NCI-H510A (cell line): ENCODE measurements at places on chromosomes 16 and 17.

DNA sequence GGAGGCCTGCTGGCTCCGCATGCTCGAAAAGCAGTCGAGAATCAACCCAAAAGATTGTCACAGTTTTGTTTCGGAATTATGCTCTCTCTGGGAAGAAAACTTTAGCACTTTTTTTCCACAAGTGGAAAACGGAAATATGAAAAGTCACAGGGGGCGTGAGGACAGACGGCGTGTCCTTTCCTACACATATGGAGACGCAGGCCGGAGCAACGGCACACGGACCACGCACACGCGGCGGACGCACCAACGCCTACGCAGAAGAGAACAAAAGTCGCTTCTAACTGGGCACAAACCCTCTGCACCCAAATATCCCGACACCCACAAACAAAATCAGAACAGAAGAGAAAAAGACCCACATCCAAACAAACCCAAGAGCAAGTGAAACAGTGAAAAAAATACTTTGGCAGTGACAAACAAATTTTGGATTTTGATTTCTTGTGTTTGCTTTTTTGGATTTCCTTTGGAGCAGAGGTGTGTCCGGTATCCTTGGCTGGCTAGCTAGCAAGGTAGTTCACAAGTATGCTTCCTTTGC, 9.3 kb upstream of the PABPN1L start:
- DNase-seq: no peak

DNA sequence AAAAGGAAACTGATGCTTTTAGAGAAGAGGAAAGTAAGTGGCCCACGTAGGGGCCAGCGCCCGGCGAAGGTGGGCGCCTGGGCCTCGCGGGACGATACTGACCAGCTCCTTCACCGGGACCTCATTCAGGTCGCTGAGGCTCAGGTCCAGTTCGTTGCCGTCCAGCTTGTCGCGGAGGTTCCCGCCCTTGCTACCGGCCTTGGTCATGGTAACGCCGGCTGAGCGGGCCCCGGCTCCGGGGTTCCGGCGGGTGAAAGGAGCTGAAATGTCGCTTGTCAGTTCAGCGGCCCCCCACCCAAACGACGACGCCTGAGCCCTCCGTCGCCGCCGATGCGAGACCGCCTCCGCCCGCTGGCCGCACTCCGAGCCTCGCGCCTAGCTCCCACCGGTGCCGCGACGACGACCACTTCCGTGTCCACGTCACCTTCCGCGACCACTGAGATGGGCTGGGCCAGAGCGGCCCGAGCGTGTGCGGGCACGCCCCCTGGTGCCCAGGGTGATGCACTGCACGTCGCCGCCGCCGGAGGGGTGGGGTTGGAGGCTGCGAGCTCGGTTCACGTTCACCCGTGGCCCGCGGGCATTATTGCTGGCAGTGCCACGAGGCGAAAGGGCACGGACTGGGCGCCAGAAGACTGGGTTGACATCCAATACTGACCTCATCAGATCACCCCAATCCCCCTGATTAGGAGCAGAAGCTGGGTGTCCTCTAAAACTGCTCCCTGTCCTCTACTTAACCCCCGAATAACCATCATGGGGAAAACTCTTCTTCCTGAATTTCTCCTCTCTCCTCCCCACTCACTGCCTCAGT, at the start of gene LRRC59:
TSS of gene LRRC59 (minus strand) at position 413 of the 808 bp plus-strand sequence. CDS start at position 207, 206 bp downstream.
- DNase-seq: peak; percentile 76

DNA sequence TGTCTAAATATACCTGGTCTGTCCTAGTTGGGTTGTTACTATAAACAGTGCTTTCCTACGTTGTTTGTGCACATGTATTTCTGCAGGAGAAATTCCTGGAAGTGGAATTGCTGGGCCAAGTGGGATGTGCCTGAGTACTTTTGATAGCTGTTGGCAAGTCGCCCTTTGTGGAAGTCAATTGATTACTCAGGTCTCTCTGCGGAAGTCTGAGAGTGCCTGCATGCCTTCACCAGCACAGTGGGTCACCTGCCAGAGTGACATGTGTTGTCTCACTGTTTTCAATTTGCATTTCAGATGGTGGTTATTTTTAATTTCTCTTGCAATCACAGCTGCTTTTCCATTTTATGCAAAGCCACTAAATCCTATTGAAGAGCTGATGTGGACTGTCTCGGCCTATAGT, 2.3 kb upstream of the MVD start:
- DNase-seq: no peak

DNA sequence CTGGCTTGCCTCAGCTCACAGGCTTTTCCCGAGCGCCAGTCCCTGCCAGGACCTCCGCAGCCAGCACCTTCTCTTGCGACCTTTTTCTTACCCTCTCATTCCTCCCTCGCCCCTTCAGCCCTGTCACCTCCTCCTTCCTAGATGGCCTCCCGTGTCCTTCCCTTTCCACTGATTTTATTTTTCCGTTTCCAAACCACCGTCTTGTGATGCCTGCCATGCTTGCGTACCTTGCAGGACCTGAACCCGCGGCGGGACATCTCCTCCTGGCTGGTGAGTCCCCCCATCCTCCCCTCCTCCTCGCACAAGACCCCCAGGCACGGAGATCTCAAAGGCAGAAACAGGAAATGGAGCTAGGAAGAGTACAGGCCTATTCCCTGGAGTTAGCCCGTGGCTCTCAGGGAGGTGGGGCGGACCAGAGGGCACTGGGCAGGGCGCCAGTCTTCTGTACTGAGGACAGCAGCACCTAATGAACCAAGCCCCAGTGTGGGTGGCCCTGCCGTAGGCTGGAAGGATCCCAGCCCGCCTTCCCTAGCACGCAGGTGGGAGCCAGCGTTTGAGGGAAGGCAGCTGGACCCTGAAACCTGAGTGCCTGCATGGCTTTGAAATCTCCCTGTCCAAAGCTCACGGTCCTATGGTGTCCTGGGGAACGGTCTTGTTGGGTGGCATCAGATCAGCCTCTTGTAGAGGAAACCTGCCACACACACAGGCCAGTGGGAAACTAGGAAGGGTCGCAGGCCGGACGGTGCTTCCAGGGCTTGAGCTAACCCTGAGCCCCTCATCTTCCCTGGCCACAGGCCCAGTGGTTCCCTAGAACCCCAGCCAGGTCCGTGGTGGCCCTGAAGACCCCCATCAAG, 612 bp downstream of the CISD3 start:
- DNase-seq: peak; percentile 49

DNA sequence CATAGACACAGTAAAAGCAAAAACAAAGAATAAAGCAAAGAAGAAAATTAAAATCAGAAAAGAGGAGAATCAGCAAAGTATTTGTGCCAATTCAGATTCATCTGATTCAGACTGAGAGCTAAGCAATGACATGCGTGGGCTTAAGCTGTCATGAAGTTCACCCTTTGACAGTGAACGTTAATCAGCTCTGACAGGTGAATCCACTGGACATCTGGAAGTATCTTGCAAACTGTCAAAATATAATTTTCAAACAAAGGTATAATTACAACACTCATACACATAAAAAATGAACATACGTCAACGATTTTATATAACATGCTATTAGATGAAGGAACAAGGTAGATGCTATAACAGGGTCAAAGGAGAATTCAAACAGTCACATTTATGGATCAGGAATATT, 596.3 kb upstream of the SALL1 start:
- no peak for DNase-seq

GRCh38 chr17:3894911-3895343, 2.1 kb upstream of the CAMKK1 start:
- DNase-seq: no peak

GRCh38 chr16:66414891-66415290, 12.2 kb upstream of the BEAN1 start:
- no peak for DNase-seq

- no peak for DNase-seq
Observed at GRCh38 chr17:73365301-73365874, 53.6 kb upstream of the CDC42EP4 start.

GRCh38 chr16:8862309-8863130, 6.3 kb downstream of the CARHSP1 start:
- DNase-seq: no peak

DNA sequence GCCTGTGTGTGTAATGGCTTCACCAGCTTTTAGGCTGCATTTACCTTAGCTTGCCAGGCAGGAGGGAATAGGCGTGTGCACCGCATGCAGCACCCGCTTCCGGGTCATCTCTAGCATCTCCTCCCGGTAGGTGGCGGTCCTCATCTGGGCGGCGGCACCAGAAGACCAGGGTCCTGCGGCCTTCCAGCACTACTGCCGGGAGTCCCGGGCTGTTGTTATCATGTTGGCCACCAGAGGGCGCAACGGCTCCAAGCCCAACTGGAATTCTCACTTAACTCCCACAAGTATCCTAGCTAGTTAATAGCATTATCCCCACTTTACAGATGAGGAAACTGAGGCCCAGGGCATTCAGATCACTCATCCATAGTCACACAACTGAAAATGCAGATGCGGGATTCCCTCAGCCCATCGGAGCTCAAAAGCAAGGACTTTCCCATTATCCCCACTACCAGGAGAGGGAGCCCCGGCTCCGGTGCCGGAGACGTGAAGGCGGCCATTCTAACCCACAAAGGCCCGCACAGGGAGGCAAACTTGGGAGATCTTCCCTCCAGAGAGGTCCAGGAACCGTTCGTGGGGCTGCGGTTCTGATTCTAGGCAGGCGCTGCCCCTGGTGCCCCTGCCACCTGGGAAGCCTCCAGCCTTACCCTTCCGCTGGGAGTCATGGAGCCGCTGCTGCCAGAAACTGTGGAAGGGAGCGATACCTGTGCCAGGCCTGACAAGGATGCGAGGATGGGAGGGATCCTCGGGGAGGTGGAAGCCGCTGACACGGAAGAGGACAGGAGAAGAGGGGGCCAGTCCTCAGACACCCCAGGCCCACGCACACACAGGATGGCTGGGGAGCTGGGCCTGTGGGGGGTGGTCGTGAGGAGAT, 23.9 kb downstream of the LGALS9 start:
- peak; percentile 61 for DNase-seq

- no peak for DNase-seq
Observed at GRCh38 chr17:63601439-63602371, 1.0 kb downstream of the TACO1 start.

DNA sequence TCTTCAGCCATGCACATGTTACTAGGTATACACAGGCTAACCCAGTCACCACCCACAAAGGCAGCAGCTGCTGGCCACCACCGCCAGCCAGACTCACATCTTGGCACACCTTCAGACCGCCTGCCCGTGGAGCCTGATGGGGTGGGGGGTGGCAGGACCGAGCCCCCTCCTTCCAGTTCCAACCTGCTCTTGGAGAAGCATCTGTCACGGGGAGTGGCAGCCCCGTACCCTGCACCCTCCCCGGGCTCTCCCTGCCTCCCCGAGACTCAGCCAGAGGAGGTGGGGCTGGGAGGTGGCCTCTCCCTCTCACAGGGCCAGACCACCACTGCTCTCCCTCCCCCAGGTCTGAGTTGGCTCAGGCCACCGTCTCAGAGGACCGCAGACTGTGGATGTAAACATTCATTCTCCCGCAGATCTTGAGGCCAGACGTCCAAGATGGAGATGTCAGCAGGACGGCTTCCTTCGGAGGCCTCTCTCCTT, 11.3 kb upstream of the RBFOX3 start:
- no peak for DNase-seq

- DNase-seq: no peak
Observed at GRCh38 chr16:68486502-68487202, 38.3 kb upstream of the SMPD3 start.

GRCh38 chr17:83109793-83110645, 30.6 kb downstream of the METRNL start:
- no peak for DNase-seq

DNA sequence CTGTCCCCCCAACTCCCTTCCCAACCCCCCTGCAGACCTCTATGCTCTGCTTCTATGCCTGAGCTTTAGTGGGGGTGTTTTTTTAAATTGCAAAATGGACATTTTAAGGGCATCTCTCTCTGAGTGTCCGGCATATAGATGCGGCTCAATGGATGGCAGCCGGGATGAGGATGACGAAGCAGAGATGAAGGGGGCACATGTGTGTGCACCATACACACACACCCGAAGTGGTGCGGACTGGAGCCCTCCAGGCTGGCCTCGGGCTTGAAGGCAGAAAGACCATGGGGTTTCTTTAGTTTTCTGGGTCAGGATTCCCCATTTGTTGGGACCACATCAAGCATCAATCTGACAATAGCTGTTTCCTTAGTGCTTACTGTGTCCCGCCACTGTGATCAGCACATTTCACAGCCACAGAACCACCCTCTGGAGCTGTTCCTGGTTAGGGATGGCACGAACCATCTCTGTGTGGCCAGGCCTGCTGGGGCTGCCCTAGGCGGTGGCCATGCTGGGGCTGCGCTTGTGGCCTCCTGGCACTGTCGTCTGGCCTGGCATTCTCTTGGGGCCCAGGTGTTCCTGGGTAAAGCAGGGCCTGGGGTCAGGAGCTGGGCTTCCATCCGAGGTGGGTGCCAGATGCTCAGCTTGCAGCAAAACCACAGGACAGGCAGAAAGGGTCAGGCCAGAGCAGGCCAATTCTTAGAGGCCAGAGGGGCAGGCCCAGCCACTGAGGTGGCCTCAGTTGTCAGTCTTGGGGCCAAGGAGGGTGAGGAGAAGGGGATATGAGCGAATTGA, 49.9 kb downstream of the NT5M start:
- DNase-seq: no peak

DNA sequence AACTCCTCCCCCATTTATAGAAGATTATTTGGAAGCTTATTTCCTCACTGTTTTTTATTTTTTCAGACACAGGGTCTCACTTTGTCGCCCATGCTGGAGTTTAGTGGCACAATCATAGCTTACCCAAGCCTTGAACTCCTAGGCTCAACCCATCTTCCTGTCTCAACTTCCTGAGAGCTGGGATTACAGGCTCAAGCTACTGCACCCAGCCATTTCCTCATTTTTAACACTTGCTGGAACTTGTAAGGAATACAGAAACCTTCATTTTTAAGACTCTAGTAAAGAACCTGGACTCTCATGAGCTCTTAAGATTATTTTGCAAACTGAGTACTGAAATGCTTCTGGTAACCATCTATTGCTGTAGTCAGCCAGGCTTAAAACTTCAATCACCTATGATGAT, 29.9 kb downstream of the KANSL1 start:
- DNase-seq: no peak

DNA sequence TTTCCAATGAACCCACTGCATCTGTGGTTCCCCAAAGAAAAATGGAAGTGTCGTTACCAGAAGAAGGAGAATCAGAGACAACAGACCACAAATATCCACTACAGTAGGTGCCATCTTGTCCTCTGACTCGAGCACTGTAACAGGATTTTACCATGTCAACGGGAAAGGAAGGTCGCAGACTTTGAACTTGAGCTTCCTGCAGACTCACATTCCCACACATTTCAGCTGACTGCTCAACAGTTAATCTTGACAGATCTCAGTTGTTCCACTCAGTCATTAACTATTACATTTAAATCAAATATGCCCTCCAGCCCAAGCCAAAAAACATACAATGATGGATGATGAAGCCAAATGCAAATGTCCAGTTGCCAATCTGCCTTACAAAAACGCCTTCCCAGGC, 37.0 kb downstream of the GAS7 start:
- no peak for DNase-seq

DNA sequence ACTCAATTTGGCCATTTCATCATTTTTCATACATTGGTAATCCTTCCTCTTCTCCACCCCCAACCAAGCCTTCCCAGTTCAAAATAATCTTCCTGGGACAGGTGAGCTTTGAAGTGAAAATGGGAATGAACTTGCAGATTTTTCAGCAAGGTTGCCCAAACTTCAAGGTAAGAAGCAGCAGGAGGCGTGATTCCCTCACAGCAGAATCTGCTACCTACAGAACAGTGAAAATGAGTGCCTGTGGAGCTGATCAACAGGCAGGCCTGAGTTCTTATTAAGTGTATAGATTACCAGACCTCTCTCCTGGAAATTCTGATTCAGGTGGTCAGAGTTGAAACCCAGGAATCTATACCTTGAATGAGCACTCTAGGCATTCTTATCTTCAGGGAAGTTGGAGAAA, 356.6 kb downstream of the RBFOX1 start:
- no peak for DNase-seq

GRCh38 chr16:59405802-59406201, 671.7 kb upstream of the GOT2 start:
- DNase-seq: no peak

GRCh38 chr17:77946900-77947645, 11.4 kb upstream of the TNRC6C start:
- no peak for DNase-seq
